Effector memory CD4-positive, alpha-beta T cell (primary cell): ENCODE measurements at places on chromosomes 12 and 14.

DNA sequence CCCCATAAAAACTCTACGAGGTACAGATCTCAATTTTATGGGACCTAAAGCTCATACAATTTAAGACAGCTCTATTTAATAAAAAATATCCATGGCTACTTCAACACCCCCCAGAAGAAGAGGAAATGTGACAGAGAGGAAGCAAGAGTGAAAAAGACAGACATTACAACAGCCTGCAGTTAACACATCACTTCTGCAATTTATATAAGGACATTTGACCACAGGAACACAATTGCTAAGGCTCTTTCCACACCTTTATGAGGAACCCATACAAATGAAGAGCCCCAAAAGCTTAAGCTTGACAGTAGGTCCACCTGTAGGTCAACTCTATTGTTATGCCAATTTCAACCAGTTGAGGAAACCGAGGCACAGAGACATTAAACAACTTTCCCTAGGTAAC is 5.6 kb downstream of the OR10P1 start:
- no peak for DNase-seq

DNA sequence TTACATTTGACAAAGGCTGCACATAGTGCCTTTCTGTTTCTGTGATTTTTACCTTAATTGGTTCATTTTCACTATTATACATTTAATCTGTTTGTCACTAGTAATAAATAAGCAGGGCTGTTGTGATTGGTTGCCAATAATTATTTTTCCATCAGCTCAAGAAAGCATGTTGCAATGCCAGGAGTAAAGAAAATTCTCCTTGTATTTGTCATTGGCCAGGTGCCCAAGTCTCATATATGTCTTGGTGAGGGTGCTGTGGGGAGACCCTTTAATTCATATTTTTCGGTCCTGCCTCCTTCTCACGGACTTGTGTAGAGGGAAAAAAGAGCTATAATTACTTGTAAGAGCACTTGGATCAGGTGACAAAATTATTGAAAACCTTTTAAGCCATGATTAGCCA is 108.0 kb downstream of the KITLG start:
- DNase-seq: no peak

- DNase-seq: no peak
These were observed 306.1 kb upstream of the RGS6 start for GRCh38 chr14:71625891-71626701.

DNA sequence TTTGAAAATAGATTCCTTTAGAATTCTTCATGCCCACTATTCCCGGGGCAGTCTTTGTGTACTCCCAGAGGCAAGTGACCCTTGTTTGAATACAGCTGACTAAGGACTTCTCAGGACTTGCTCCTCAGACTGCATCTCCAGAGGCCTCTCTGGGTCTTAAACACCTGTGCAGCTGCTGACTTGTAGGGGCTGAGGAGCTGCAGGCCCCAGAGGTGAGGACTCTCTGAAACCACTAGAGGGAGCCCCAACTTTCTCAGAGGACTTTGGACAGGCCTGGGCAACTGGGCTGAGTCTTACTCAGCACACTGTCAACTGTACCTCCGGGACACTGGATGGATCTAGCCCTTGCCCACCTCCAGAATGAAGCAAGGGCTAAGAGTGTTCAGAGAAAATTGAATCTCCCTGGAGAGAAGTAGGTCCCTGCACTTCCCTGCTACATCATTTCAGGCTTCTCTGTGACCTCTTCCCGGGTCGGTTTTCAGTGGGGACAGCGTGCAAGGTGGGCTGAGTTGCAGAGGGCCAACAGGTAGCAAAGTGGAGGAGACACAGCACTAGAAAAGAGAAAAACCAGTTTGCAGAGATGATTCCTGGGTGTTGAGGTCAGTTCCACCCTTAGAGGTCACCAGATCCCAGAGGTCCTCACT is 164.6 kb downstream of the TMEM117 start:
- DNase-seq: no peak

- no peak for DNase-seq
These were observed 122.0 kb upstream of the DHRS4 start for GRCh38 chr14:23831596-23831995.

DNA sequence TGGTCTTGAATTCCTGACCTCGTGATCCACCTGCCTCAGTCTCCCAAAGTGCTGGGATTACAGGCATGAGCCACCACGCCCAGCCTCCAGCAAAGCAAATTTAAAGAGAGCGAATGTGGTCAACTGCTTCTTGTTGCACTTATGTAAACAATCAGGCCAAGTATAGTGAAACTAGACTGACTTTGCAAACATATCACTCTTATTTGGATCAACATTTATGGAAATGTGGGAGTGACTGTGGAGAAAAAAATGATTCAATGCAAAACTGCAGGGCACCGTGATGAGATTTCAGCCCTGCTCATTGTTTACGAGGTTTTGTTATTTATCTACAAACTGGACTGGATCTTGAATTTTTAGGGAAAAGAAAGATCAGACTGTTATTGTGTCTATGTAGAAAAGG is 28.1 kb downstream of the TMEM121 start:
- no peak for DNase-seq

- DNase-seq: no peak
These were observed 14.5 kb upstream of the TESPA1 start for GRCh38 chr12:54998958-54999510.

DNA sequence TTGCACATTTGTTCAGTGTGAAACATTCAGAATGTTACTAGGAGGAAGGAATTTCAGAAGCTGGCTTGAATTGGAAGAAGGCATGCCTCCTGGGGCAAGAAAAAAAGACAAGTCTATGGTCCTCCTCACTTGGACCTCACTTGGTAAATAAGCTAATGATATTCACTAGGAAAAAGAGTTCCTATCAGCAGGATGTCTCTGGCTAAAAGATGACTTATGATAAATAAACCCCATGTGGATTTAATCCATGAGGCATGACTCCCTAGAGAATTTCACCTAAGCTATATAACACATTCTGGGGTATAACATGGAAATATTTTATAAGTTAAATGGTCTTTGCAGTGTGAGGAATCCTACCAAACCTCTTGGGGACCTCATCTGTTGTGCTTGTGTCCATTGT is 199.9 kb downstream of the LRIG3 start:
- DNase-seq: no peak

GRCh38 chr12:25054783-25055144 is 105.9 kb upstream of the BCAT1 start:
- no peak for DNase-seq

DNA sequence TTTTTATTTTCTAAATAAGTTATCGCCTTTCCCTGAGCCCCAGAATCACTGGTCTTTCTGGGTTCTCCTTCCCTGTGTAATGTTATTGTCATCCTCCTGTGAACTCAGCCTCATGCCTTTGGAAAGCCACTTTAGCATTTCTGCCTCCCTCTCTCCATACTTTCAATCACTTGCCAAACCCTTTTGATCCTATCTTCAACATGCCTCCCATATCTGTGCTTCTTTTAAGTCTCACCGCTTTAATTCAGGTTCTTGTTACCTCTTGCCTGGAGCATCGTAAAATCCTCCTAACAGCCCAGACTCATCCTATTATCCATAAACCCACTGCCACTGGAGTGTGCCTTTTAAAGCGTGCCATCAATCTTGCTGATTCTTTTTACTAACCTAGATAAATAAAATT is 321.8 kb downstream of the BMP4 start:
- no peak for DNase-seq

GRCh38 chr12:20000229-20000849 is 368.0 kb upstream of the PDE3A start:
- no peak for DNase-seq

DNA sequence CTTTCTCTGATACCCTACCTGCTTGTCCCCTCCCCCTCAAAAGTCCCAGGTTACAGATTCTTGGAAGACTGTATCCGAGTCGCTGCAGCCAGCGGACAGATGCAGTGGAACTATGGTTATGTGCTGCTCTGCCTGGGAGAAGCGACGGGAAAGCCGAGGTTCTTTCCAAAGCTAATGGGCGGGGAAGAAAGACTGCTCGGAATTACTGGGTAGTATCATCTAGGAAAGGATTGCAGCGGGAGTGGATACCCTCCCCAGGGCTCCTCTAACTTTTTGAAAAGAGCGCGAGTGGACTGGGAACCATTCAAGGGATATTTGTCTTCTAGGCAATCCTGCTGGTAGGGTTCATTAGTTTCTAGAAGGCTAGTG is 1.4 kb downstream of the PTHLH start:
- DNase-seq: no peak

DNA sequence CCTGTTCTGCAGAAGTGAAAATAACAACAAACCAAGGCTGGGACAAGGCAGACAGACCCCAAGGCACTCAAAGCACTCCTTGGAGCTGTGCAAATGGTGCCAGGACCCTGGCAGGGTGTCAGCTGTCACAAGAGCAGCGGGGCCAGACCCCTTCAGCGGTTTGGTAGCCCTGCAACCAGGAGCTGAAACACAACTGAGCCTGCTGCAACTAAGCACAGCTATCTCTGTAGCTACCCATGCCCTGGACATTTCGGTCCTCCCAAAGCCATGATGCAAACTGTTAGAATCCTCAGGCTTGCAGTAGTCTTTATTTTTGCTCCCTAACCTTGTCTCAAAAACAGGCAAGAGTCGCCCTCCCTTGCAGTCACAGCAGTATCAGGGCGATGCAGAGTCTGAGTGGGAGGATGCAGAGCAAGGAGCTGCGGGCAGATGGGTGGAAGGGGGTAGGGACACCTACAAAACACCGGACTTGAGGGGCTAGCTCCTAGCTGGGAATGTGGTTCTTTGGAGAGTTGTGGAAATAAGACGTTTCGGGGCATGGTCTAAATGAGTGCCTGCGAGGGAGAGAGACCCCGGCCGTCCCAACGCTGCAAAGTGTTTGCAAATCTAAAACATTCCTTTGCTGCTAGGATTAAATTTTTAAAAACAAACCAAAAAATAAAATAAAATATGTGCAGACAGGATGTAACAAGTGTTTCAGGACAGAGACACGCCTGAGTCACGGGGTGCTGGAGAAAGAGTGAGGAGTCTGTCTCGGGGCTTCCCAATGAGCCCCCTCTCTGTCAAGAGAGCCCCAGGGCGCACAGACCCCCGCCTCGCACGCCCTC is 1.0 kb downstream of the NUAK1 start:
- DNase-seq: no peak

DNA sequence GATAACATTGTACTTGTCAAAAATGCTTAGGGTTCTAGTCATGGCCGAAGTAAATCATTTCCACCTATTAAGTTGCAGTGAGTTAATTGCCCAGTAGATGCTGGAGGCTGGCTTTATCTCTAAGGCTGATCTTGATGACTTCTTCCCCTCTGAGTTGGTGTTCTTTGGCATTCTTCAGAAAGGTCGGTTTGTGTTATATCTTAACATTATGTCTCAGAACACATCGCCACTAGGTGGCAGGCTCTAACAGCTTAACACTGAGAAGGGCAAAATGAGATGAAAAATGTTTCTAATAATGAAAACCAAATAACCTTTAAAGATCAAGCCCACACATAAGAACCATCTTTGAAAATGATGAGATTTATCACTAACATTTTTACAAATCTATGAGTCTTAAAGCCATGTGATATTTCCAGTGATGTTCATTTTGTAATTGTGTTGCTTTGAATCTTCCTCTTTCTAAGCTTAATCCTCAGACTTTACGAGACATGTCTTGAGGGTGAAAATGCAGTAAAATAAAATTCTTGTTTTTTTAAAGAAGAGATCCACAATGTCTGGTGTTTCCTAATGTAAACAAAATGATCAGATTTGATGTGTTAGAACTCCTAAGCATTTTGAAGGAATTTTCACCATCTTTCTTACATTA is 28.6 kb downstream of the SUDS3 start:
- no peak for DNase-seq

- DNase-seq: no peak
These were observed 67.1 kb upstream of the KRR1 start for GRCh38 chr12:75578546-75578945.

- DNase-seq: no peak
These were observed 8.7 kb upstream of the A2ML1 start for GRCh38 chr12:8813572-8814357.

DNA sequence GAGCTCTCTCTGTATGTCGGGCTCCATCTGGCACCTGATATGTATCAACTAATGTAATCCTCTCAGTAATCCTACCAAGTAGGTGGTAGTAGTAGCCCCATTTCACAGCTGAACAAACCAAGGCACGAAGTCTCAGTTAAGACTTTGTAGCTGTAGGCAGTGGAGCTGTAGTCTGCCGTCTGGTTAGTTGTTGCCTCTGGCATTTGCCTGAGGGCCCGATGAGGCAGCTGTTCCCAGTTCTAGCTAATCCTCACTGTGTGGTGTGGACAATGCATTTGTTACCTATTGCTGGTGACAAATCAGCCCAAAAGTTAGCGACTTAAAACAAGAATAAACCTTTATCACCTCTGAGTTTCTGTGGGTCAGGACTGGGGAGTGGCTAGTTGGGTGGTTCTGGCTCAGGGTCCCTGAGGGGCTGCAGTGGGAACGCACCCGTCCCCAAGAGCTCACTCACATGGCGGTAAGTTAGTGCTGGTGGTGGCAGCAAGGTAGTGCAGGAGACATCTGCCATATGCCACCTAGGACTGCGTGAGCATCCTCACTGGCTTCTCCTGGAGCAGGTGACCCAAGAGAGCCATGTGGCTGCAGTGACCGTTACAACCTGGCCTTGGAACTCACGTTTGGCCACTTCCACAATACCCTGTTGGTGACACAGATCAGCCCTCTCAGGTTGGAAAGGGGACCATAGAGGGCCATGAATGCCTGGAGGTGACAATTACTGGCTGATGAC is 5.6 kb downstream of the AACS start:
- no peak for DNase-seq

DNA sequence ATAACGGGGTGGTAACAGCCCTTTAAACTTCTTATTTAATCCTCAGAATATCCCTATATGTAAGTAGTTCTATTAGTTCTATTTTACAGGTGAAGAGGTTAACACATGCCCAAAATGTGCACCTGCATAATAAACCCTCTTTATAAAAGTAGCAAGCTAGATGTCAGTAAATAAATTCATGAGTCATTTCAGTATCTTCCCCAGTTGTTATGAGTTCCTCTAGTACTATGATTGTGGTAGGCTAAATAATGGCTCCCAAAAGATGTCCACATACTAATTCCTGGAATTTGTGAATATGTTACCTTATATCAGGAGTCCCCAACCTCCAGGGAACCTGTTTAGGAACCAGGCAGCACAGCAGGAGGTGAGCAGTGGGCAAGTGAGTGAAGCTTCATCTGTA is 106.5 kb downstream of the TMTC3 start:
- no peak for DNase-seq

DNA sequence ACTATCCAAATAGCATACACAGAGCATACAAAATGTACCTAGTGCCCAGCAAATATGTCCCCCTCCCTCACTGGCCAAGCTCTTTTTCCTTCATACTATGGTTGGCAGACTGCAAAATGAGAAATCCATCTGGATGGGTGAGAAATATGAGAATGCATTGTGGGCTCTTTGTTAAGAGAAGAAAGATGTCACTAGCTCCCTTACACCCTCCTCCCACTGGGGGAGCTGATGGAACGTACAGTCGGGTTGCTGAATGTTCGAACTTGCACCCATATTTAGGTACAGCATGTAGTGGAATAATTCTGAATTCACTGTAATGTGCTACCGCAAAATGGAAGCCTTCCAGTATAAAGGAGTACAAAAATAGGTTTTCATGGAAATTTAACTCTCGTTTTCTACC is 377.4 kb downstream of the GRIN2B start:
- no peak for DNase-seq

- no peak for DNase-seq
These were observed 221.2 kb upstream of the FLRT2 start for GRCh38 chr14:85308531-85309300.
